T-helper 2 cell treated with Interferon-gamma antibody and Interleukin-4, amounts not matched to agents 5 μg/mL and 100 μg/mL, for 36 hours (primary cell): ENCODE measurements at places on chromosomes 3 and 15.

DNA sequence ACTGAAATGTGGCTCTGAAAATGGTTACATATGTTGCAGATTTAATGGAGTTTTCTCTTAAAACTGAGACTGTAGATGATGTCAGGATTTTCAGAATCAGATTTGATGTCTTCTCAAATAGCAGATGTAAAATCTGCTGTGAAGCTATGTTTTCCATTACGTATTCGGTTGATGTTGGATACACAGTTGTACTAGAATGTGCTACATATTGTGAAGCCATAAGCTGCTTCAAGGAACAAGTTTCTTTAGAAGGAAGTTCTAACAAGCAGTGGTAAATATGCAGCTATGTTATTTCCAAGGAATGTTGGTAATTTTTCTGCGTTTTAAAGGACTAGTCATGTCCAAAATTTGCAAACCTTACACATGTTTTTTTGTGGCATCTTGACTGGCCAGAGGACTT is 197.7 kb downstream of the RBMS3 start:
- no peaks in the 10 kb centered on the region for H3K27me3 ChIP-seq
- H3K4me3 ChIP-seq = no peak overlapping the region
- H3K4me1 ChIP-seq = no peaks in the 10 kb centered on the region
- DNase-seq = no peak

- no peaks in the 10 kb centered on the region for H3K27me3 ChIP-seq
- H3K36me3 ChIP-seq = no peaks in the 10 kb centered on the region
- H3K27ac ChIP-seq = no peak overlapping the region
- no peak overlapping the region for H3K4me3 ChIP-seq
- DNase-seq = no peak
Observed at GRCh38 chr3:116524453-116525210, 79.3 kb upstream of the LSAMP start.

DNA sequence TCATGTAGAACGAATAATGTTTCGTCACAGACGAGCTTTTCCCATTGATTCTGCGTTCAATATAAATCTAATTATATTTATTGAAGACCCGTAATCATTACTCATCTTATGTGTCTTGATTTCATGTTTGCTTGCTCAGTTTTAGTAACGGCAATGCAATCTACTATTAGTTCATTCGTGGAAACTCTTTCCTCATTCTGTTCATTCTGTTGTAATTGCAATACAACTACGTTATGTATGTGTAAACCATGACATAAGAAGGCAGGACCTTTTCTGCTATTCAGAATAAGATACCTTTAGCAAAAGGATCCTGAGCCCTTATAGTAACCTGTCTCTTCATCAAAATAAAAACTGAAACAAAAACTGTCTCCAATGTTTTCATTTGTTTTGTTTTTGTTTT is 6.8 kb upstream of the ARRDC4 start:
- no peaks in the 10 kb centered on the region for H3K36me3 ChIP-seq
- DNase-seq = no peak
- H3K4me1 ChIP-seq = no peaks in the 10 kb centered on the region
- no peak overlapping the region for H3K4me3 ChIP-seq
- H3K27ac ChIP-seq = no peak overlapping the region

DNA sequence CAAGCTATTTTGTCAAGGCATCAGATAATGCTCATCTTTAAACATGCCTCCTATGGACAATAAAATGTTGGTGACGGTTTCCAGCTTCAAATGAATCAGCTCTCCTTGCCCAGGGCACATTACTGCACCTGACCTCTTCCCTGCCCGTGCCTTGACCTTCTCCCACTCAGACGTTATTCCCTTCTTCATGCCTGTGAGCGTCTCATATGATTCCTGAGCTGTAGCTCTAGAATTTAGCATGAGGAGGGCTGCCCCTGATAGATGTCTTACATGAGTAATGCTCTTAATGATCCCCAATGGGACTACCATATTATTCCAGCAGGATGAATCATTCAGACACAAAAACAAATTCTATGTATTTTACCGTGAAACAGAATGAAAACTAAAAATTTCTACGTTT is 762.7 kb downstream of the ROBO1 start:
- H3K36me3 ChIP-seq = no peaks in the 10 kb centered on the region
- H3K4me1 ChIP-seq = no peaks in the 10 kb centered on the region
- no peak overlapping the region for H3K27ac ChIP-seq
- no peak overlapping the region for H3K4me3 ChIP-seq
- DNase-seq = no peak

GRCh38 chr15:90425726-90426346 is 37.8 kb downstream of the IQGAP1 start:
- H3K36me3 ChIP-seq = peaks cover 30% of the 10 kb centered on the region
- H3K27ac ChIP-seq = peak overlapping the region; percentile 27
- no peak overlapping the region for H3K4me3 ChIP-seq
- DNase-seq = no peak
- no peaks in the 10 kb centered on the region for H3K27me3 ChIP-seq

DNA sequence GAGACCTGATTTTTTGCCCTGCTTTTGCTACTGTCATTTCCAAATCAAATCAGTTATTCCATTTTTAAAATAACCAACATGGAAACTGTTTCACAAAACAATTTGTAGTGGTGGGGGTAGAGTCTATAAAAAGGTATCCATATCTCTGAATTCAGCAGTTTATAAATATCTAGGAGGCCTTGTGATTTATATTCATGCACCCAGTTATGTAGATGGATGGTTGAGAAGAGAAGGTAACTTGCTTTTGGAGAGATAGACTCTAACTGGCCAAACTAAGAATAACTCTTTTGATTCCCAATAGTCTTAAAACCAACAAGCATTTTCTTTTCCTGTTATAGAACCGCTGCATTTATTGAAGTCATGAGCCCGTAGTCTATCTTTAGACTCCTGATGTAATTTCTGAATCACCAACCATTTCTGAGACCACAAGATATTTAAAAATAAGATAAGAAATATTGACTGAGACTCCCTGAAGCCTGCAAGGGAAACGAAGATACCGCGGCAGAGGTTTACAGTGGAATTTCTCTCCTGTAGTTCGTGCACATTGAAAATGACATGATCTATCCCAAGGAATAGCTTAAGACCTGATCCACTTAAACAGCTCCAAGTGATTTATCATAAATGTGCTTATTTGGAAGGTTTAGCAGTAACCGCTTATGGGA is 68.5 kb downstream of the SAMMSON start:
- no peaks in the 10 kb centered on the region for H3K36me3 ChIP-seq
- peaks cover 16% of the 10 kb centered on the region for H3K27me3 ChIP-seq
- H3K27ac ChIP-seq = no peak overlapping the region
- no peak for DNase-seq
- no peaks in the 10 kb centered on the region for H3K4me1 ChIP-seq

DNA sequence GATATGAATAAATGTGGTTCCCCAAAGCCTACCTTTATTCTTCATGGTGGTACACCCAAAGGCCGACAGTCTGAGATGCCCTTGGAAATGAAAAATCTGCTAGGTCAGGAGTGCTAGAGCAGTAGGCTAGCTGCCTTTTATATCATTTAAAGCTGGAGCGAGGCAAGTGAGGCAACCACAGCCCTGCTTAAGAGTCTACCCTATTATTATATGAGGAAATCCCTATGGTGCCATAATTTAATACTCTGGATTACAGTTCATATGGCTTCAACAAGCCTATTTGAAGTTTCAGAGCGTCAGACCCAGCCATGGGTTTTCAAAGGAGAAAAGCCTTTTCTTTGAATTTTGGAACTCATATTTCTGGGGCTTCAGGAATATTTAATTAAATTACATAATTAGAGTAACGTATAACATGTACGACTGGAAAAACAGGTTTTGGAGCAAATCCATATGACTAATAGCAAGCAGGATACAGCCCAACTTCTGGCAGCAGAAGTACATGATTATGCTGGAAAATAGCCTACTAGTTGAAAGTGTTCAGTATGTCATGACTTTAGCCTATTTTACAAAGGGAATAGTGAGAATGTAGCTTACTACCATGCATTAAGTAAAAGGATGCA is 18.0 kb upstream of the SLTM start:
- H3K36me3 ChIP-seq = no peaks in the 10 kb centered on the region
- peaks cover 5% of the 10 kb centered on the region for H3K27me3 ChIP-seq
- DNase-seq = no peak
- H3K4me3 ChIP-seq = no peak overlapping the region

DNA sequence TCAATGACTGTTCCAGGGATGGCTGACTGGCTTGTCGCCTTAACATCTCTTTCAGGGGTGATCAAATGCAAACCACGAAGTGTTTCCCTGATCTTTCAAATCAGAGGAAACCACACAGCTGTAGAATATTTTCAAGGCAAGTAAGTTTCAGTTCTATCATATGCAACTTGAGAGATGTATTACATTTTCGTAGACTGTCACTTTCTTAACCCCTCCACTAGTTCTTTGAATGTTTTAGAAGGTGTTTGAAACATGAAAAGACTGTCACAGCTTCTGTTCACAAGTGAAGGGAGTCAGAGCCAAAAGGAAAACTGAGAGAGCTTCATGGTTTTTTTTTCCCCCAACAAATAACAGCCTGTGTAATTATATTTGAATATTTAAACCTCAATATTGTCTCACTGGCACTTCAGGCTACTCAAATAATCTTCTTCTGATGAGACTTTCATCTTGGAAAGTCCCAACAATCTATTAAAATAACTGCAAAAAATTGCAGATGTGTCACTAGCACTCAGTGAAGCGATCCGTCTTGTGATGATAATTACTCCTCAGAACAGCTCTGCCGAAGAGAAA is 25.9 kb upstream of the CAPN7 start:
- no peak overlapping the region for H3K27ac ChIP-seq
- no peaks in the 10 kb centered on the region for H3K36me3 ChIP-seq
- peaks cover 9% of the 10 kb centered on the region for H3K4me1 ChIP-seq
- H3K27me3 ChIP-seq = peaks cover 56% of the 10 kb centered on the region

DNA sequence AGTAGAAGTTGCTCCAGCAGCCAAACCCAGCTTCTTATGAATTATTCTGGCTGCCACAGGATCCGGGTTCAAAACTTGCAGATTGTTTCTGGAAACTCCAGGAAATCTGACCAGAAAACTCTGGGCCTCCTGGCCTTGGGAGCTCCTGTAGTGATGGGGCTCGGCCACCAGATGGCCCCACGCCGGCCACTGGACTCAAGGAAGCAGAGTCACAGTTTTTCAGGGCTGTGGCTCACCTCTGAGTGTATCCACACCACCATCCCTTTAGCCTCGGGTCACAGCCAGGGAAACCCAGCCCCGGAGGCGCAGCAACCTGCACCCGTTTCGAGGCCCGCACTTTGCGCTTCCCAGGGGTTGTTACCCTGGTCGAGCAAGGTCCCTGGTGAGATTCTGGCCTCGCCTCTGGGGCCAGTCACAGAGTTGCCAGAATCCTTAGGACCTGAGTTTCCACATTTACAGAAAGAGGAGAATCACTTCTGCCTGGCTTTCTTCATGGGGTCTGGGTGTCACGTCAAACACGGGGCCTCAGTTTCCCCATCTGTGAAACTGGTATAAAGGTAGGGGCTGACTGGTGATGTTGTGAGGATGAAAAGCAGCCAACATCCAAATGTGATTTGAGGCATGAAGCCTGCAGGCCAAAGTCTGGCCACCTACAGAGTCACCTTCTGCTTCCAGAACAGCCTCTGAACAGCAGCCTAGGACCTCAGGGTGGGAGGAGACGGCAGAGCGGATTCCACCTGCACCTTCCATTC is 53.5 kb upstream of the LCTL start:
- no peaks in the 10 kb centered on the region for H3K4me1 ChIP-seq
- DNase-seq = peak; percentile 36
- no peak overlapping the region for H3K27ac ChIP-seq
- no peaks in the 10 kb centered on the region for H3K36me3 ChIP-seq
- peaks cover 29% of the 10 kb centered on the region for H3K27me3 ChIP-seq

GRCh38 chr15:91127236-91127955 is 27.3 kb downstream of the SV2B start:
- peaks cover 14% of the 10 kb centered on the region for H3K27me3 ChIP-seq
- no peak for DNase-seq
- no peaks in the 10 kb centered on the region for H3K36me3 ChIP-seq
- no peaks in the 10 kb centered on the region for H3K4me1 ChIP-seq
- no peak overlapping the region for H3K27ac ChIP-seq

DNA sequence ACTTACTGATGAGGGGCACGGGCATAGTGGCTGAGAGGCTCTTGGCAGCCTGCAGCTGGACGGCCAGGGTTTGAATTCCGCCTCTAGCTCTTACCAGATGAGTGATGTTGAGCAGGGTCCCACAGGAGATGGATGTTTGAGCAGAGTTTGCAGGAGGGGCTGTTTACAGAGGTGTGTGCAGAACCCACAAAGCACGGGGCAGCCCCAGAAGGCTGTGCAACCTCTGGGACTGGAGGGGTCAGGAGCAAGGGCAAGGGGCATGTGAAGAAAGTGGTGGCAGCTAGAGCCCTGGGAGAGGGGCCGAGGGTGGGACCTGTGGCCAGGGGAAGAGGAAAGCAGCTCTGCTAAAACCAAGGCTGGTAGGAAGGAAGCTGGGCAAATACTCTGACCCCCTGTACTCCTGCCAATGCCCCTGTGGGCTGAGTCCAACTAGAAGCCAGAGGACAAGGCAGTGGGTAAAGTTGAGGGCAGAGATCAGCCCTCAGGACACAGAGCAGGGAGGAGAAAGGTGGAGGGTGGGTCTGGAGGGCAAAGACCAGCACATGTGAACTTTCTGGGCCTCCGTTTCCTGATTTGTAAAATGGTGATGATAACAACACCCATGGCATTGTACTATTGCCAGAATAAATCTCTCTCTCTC is 53.9 kb upstream of the ITGA11 start:
- H3K27me3 ChIP-seq = peaks cover 27% of the 10 kb centered on the region
- H3K36me3 ChIP-seq = no peaks in the 10 kb centered on the region
- DNase-seq = no peak
- H3K4me1 ChIP-seq = no peaks in the 10 kb centered on the region
- H3K27ac ChIP-seq = no peak overlapping the region

DNA sequence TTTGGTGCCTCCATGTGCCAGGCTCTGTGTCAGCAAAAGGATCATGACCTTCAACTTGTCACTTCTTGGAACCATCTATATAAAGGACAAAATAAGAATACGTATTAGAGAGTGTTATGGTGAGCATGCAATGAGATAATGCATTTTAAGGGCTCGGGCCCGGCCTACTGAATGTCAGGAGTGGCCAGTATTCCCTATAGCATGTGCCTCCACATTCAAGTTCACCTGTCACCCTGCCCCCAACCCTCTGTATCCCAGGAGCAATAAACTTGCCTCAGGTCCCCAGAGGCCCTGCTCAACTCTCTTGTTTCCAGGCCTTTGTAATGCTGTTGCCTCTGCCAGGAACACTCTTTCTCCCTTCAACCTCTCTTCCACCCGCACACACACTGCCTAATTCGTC is 90.2 kb upstream of the SLC6A11 start:
- peaks cover 3% of the 10 kb centered on the region for H3K27me3 ChIP-seq
- no peaks in the 10 kb centered on the region for H3K36me3 ChIP-seq
- no peak for DNase-seq
- no peak overlapping the region for H3K4me3 ChIP-seq
- H3K4me1 ChIP-seq = no peaks in the 10 kb centered on the region

- peaks cover 8% of the 10 kb centered on the region for H3K36me3 ChIP-seq
- no peak overlapping the region for H3K27ac ChIP-seq
- H3K27me3 ChIP-seq = no peaks in the 10 kb centered on the region
- no peak overlapping the region for H3K4me3 ChIP-seq
Observed at GRCh38 chr3:189529889-189530471, 101.2 kb upstream of the TP63 start.

GRCh38 chr3:39149059-39149455 is 4.3 kb downstream of the CSRNP1 start:
- H3K27me3 ChIP-seq = no peaks in the 10 kb centered on the region
- peaks cover 31% of the 10 kb centered on the region for H3K36me3 ChIP-seq
- peak overlapping the region; percentile 89 for H3K4me3 ChIP-seq
- H3K4me1 ChIP-seq = peaks cover 65% of the 10 kb centered on the region

GRCh38 chr3:61936344-61936937 is 375.1 kb downstream of the PTPRG start:
- H3K27ac ChIP-seq = no peak overlapping the region
- no peak for DNase-seq
- no peak overlapping the region for H3K4me3 ChIP-seq
- H3K4me1 ChIP-seq = no peaks in the 10 kb centered on the region
